ENCODE measurements at places on chromosomes 13 and 19.

GRCh38 chr19:5987077-5987818, 9.3 kb upstream of the RANBP3 start:
- H3K4me1 ChIP-seq: peaks cover 8% of the 10 kb centered on the region
- peak; percentile 58 for DNase-seq
- H3K27me3 ChIP-seq: peaks cover 6% of the 10 kb centered on the region
- no peaks in the 10 kb centered on the region for H3K36me3 ChIP-seq

DNA sequence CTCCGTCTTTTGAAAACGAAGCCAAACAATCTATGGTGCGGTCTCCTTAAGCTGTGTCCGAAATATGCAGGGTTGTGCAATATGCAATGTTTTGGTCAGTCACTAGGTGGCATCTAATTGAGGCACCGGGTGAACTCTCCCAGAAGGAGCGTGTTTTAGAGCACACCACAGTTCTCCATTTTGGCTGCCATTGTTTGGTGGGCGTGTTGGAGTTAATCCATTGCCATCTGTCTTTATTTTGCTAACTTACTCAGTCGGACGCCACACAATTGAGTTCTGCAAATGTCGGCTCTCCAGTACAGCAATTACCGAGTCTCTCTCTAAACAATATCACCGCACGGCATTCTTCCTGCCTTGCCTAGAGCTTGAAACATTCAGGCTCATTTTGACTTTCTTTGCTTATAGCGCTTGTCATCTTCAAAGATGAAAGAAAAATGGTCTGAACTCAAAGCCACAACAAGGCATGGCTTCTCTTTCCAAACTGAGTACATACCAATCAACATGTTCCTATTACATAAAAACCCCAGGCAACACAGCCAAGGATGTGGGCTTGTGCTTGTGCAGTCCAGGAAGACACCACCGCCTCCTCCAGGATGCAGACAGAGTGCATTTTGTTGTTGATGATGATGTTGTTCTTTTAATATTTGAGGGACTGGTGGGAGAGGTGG, 182.0 kb upstream of the SERP2 start:
- H3K36me3 ChIP-seq: no peaks in the 10 kb centered on the region
- peak; percentile 9 for DNase-seq
- H3K27ac ChIP-seq: peak overlapping the region; percentile 41
- H3K4me3 ChIP-seq: no peak overlapping the region
- no peaks in the 10 kb centered on the region for H3K27me3 ChIP-seq

DNA sequence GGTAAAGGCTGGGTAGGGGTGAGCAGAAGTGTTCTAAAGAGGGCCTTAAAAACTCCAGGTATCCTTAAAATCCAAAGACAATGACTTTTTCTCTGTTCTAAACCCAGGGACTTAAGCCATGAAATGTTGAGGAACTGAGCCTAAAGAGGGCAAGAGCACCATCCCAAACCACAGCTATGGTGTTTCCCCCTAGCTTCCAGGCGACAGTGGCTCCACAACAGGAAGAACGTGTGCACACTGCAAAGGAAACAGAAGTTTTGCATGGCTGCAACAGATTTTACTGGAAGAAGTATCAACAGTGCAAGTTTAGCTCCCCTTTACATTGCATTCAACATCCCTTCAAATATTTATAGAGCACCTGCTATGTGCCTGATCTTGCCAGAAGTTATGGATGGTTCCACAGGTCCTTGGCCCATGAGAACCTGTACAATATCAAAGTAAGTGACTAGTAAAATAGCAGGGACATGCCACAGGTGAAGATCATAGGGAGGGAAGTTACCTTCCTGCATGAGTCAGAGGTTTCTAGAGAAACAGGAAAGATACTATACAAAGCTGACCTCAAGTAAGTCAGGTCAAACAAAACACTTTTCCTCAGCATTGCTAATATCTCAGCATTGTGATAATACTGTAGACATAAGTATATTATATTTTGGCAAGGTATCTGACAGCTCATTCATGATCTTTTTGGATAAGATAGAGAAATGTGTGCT, 8.4 kb upstream of the KCTD12 start:
- DNase-seq: no peak
- H3K27ac ChIP-seq: no peak overlapping the region
- H3K4me1 ChIP-seq: no peaks in the 10 kb centered on the region
- no peaks in the 10 kb centered on the region for H3K36me3 ChIP-seq
- no peak overlapping the region for H3K4me3 ChIP-seq
- peaks cover 78% of the 10 kb centered on the region for H3K27me3 ChIP-seq

DNA sequence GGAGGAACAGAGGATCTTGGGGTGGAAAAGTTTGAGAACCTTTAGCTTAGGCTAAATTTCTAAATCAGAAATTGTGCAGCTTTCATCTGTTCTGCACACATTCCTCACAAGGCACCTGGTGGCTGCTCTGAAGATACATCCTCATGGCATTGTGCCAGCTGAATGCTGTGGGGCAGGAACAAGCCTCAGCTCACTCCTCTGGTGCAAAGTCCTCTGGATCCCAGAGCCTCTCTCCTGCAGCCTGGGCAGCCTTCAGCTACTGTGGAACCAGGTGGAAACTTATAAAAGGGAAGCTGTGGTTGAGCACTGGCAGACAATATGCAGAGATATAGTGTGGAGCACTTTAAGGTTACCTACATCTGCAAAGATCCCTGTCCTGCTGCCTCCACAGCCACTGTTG, 72.3 kb downstream of the KCTD12 start:
- DNase-seq: no peak
- no peak overlapping the region for H3K4me3 ChIP-seq
- no peaks in the 10 kb centered on the region for H3K4me1 ChIP-seq
- H3K36me3 ChIP-seq: no peaks in the 10 kb centered on the region

DNA sequence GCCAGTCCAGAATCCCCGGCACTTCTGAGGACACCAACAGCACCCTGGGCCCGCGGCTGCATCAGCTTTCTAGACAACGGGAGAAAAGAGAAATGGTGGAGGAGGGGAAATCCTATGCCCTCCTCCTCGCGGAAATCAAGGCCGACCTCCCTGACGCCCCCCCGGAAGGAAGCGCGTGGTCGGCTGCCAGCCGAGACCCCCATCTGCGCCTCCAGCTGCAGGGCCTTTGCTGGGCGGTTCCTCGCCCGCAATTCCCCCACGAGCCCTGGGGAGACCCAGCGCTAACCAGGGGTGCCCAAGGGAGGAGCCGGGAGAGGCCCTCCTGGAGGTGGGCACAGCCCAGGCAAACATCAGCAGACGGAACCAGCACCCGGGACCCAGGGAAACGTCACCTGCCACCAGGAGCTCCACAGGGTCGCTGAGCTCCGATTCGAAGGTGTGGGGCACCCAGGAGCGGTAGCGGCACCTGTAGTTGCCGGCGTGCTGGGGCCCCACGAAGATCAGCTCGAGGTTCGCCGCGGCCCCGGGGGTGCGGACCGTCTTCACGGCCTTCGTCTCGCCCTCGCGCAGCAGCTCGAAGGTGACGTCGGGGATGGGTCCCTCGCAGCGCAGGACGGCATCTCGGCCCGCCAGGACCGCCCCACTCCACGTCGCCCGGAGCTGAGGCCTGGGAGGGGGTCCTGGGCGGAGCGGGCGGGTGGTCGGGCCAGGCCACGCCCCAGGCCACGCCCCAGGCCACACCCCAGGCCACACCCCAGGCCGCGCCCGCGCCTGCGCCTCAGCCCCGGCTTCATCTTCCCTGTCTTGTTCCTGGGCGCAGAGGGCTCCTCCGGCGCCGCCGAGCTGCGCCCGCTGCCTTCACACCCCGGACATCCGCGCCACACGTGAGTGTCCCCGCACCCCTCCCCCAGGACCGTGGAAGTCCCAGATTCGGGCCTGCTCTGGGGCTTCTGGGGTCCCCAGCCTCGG, 6.0 kb downstream of the A1BG start:
- DNase-seq: peak; percentile 53
- peaks cover 29% of the 10 kb centered on the region for H3K4me1 ChIP-seq
- no peaks in the 10 kb centered on the region for H3K27me3 ChIP-seq
- peak overlapping the region; percentile 90 for H3K4me3 ChIP-seq

- H3K36me3 ChIP-seq: peaks cover 2% of the 10 kb centered on the region
- no peaks in the 10 kb centered on the region for H3K4me1 ChIP-seq
- H3K27me3 ChIP-seq: peaks cover 39% of the 10 kb centered on the region
- no peak for DNase-seq
- H3K27ac ChIP-seq: no peak overlapping the region
These were observed 227.8 kb downstream of the UQCRFS1 start for GRCh38 chr19:28985201-28985600.

DNA sequence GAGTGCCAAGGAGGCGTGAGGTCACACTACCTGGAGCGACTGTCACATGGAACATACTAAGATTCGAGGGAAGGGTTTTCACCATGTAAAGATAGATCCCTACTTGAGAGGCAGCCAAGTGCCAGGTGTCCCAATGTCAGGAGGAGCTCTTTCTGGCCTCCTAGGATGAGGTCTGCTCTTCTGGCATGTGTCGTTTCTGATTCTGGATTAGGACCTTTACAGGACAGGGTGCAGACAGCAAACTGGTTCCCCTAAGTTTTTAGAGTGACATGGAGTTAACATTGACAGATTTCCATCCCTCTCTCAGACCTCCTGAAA, 75.3 kb downstream of the ZNF536 start:
- H3K27ac ChIP-seq: no peak overlapping the region
- no peak for DNase-seq
- no peaks in the 10 kb centered on the region for H3K36me3 ChIP-seq
- H3K4me1 ChIP-seq: no peaks in the 10 kb centered on the region
- peaks cover 18% of the 10 kb centered on the region for H3K27me3 ChIP-seq

DNA sequence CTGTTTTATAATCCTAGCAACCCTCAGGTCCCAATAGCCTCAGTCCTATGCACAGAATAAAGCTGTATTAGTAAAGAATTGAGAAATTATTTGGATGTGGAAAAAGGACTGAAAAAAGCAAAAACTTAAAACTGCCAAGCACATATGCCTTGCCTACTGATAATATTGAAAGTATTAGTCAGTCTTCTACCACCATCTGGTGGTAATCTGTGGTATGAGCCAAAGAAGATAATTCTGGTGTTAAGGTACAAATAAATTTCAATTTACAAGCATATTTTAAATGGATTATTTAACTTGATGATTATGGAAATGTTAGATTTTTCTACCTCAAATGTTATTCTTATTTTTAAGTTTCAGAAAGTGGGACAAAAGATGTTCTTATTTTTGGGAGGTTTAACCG, 460.3 kb upstream of the KLHL1 start:
- H3K4me1 ChIP-seq: no peaks in the 10 kb centered on the region
- no peak overlapping the region for H3K27ac ChIP-seq
- H3K4me3 ChIP-seq: no peak overlapping the region
- no peaks in the 10 kb centered on the region for H3K36me3 ChIP-seq
- DNase-seq: no peak
- H3K27me3 ChIP-seq: no peaks in the 10 kb centered on the region

- no peaks in the 10 kb centered on the region for H3K27me3 ChIP-seq
- H3K4me1 ChIP-seq: peaks cover 50% of the 10 kb centered on the region
- DNase-seq: no peak
These were observed 9.0 kb downstream of the LSM14A start for GRCh38 chr19:34181111-34181864.

GRCh38 chr13:73244467-73244866, 185.7 kb downstream of the KLF5 start:
- H3K27ac ChIP-seq: no peak overlapping the region
- H3K4me1 ChIP-seq: no peaks in the 10 kb centered on the region
- DNase-seq: no peak
- H3K4me3 ChIP-seq: no peak overlapping the region
- H3K27me3 ChIP-seq: no peaks in the 10 kb centered on the region

- H3K4me3 ChIP-seq: no peak overlapping the region
- no peak for DNase-seq
These were observed 53.2 kb upstream of the EEF1AKMT1 start for GRCh38 chr13:20826843-20827560.

DNA sequence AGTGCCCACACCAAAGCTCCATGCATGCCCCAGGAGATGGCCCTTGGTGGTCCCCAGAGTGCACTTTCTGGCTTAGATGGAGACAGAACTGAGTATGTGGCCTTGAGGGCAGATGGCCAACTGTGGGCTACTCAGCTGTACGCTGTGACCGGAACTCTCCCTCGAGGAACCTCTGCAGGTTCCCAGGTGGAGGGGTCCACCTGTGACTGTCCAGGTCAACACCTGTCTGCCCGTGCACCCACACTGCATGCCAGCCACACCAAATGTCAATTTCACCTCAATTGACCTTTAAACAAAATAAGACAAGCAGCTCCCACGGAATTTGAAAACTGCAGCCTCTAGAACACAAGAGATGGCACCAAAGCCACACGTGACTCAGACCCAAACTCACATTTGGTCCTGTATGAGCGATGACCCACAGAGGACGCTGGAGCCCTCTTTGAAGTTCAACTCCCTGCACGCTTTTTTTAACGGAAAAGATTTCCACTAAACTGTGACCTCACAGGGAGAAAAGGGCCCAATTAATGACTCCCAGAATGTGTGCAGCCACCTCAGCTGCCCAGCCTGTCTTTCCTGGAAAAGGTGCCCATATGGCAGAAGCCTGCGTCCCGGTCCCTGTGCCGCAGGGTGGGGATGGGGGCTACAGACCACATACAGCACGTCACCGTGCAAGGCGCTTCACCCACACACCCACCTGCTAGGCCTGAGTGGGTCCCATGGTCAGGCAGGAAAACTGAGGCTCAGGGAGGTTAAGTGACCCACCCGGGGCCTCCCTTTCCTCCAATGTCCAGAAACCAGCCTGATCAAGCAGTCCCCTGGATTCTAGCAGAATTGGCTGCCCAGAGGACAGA, 47.7 kb downstream of the KLF2 start:
- H3K27me3 ChIP-seq: no peaks in the 10 kb centered on the region
- H3K36me3 ChIP-seq: peaks cover 2% of the 10 kb centered on the region
- H3K4me1 ChIP-seq: peaks cover 68% of the 10 kb centered on the region
- no peak overlapping the region for H3K4me3 ChIP-seq
- no peak for DNase-seq

DNA sequence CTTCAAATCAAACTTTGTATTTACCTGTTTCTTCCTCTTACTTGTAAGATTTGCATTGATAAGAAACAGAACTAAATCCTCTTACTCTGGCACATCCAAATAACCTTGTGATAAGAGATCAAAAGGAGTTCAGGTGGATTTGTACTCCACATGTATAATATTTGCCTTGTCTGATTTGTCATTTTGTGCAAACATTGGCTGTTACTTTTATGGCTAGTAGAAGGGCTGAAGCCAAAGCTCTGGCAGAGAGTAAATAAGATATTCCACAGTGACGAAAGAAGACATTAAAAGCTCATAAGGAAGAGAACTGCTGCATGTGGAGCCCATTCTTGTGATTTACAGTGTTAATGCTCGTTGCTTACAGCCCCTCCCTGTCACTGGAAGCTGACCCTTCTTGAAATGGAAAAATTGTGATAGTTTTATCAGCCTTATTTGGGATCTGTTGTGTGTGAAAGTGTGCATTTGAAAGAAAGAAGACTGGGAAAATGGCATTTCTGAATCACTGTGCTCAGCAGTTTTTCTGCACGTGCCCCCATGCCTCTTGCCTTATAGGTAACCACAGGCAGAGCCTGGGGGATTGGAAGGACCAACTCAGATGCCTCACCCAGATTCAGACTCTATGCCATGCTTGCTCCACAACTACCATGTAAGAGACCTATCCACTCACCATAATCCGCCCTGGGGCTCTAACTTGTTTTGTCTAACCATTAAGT, 68.2 kb downstream of the OXGR1 start:
- no peak overlapping the region for H3K27ac ChIP-seq
- H3K36me3 ChIP-seq: no peaks in the 10 kb centered on the region
- H3K27me3 ChIP-seq: no peaks in the 10 kb centered on the region
- no peaks in the 10 kb centered on the region for H3K4me1 ChIP-seq
- no peak for DNase-seq

Data from effector memory CD8-positive, alpha-beta T cell (primary cell).